Stimulated activated CD8-positive, alpha-beta memory T cell treated with anti-CD3 and anti-CD28 coated beads, Interleukin-4, amount 100 ng/mL, for 1 hour (primary cell): ENCODE measurements at places on chromosomes 7 and 10.

- DNase-seq: no peak
Measured at GRCh38 chr7:151014950-151015349, 9.3 kb downstream of the ATG9B start.

DNA sequence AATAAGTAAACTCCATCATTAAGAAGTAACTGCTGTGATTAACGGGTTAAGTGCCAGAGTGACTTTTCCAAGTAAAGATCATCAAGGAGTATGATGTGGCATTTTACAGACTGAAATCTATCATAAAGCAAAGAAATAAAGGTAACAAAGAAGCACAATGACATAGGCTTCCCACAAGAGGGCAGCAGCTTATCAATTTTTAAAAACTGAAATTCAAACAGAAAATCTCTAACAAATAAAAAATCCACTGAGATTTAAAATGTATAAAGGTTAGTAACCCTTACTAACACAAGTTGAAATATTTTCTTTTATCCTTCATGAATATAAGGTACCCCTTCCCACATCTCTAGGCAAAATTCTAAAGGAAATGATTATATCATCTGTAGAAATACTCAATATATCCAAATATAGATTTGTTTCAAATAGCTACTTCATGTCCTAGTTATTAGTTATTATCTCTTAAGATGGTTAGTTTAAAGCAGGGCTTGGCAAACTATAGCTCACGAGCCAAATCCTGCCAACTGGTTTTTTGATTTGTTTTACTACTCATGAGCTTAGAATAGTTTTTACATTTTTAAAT, 29.2 kb downstream of the FAM3C start:
- DNase-seq: no peak

GRCh38 chr7:130489140-130489983, 2.5 kb upstream of the MEST start:
- DNase-seq: no peak

DNA sequence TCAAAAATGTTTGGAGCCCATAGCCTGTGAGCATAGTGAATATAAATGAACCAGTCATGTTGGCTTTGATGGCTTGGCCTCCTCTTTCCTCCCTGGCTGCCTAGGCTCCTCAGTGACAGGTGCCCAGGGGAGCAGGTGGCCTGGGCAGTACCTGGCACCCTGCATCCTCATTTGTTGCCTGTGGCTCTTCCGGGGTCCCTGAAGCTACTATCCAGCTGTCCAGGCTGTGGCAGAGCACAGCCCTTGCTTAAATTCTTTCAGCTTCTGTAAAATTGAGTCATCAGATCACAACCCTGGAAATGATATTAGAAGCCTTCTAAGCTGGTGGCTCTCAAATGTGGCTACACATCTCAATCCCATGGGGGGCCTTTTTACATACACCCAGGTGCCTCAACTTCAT, 525.4 kb downstream of the GALNT17 start:
- no peak for DNase-seq

DNA sequence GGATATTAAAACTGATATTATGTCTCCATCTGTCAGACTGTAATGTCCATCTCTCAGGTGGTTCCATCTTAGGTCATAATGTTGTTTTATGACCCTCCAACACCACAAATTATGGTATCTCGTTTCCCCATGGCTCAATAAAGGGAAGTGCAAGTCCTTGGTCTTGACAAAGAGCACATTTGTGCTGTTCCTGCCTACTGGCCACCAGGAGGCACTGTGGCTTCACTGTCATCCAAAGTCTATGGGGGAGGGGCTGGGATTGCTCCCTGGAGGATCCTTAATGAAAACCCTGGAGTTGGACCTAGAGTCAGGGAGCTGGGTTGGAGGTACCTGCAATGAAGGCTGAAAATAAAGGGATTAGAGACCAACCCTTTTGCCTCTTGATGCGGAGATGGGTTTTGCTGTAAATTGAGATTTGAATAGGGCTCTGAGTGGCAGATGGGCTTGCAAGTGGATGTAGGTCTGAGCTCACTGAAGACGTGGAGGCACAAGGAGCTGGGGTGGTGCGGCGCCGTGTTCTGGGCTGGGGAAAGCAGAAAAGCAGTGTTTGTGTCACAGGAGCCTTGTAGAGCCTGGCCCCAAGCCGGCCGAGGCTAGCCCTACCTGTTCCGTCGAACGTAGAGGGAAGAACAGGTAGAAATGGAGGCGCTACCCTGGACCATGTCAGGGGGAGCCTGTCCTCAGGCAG, 180.5 kb upstream of the PRSS58 start:
- no peak for DNase-seq

- DNase-seq: no peak
Measured at GRCh38 chr7:50379082-50379481, 71.1 kb downstream of the FIGNL1 start.

GRCh38 chr10:44293842-44294241, 91.1 kb downstream of the CXCL12 start:
- no peak for DNase-seq

GRCh38 chr7:1312136-1313070, 79.7 kb downstream of the UNCX start:
- DNase-seq: no peak

- no peak for DNase-seq
Measured at GRCh38 chr10:126124046-126124445, 227.7 kb downstream of the FANK1 start.

DNA sequence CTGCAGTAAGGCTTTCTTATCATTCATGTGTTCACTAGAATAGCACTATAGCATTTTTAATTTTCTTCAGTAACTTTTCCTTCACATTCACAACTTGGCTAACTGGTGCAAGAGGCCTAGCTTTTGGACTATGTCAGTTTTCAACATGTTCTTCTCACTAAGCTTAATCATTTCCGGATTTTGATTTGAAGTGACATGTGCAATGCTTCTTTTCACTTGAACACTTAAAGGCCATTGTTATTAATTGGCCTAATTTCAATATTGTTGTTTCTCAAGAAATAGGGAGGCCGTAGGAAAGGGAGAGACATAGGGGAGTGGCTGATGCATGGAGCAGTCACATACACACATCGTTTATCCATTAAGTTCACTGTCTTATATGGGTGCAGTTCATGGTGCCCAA, 151.2 kb upstream of the NFE2L3 start:
- no peak for DNase-seq

DNA sequence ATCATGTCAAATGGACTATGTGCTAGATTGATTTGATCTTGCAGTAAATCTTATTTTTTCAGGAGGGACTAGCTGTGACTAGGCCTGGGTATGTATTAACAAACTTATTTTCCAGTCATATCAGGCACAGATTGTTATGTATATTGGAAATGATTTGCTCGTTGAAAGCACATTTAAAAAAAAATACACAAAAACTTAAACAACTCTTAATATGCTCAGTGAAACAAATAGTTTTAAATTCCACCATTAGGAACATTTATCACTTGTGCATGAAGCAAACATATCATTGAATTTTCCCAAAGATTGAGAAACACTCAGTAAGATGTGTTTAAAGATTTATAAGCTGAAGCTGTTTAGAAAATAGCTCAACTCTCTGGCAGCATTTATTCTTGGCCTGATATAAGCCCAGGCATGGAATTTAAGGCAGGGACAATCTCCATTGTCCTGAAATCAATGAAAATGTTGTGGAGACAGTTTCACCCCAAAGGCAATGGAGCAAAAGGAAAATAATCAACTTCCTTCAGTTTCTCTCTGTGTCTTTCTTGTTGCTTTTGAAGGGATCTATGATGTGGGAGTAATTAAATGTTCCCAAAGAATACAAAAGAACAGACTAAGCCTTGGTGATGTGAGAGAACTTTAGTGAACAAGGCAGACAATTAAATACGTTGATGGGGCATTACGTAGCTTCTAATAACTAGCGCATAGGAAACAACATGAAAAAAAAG, 250.3 kb downstream of the GPR37 start:
- DNase-seq: no peak
